ENCODE measurements at places on chromosomes 4 and X.

DNA sequence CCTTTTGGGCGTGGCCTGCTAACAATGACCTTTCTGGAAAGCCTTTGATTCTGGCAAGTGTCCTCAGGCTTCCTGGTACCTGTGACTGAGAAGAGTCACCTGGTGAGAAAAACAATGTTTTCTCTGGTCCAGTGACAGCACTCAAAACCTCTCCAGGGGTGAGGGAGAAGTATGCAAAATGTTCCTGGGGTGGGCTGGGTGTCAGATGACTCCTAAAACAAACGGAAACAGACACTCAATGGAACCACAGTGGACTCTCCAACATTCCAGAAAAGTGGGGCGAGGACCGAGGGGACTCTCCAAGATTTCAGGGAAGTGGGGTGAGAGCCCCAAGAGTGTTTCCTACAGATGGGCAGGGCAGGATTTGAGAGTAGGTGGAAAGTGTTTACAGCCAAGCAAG lies 69.5 kb downstream of the ANAPC4 start:
- no peak for DNase-seq

DNA sequence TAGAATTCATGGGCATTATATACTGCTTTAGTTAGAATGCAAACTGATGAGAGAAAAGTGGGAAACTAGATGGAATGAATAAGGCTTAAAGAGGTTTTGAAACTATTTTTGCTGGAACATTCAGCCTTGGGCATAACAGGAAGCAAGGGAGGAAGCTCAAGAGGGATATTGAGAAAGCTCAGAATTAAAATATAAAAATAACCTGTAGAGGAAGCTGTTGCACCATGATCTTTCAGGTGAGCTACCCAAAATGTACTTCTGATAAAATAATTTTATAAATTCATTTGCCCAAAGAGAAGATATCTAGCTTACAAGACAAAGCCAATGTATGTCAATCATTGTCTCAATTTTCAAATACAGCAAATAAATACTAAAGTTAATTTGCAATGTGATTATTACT lies 11.3 kb downstream of the GC start:
- DNase-seq = peak; percentile 3

DNA sequence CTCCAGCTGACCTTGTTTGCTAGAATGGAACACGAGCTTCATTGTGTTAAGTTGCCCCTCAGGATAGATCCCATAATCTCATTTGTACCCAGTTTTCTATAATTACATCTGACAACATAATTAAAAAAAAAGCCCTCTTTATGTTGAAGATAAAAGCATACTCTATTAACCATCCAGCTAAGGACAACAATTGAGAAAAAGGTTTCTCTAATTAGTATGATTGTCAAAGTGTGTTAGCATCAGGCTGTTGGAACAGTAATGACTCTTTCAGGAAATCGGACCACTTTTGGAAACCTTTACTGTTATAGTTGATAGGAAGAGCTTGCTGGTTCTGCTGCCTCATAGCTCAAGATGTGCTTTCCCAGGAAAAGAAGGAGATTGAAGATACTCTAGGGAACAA lies 172.6 kb downstream of the FHIP1A start:
- DNase-seq = no peak

- no peak for DNase-seq
Measured at GRCh38 chr4:184444215-184444952, 30.0 kb downstream of the IRF2 start.

GRCh38 chr4:158785718-158786117 lies 16.9 kb downstream of the FNIP2 start:
- DNase-seq = no peak

- DNase-seq = no peak
Measured at GRCh38 chr4:174252412-174252811, 31.1 kb downstream of the FBXO8 start.

GRCh38 chr4:11497212-11497806 lies 68.6 kb upstream of the HS3ST1 start:
- DNase-seq = no peak

DNA sequence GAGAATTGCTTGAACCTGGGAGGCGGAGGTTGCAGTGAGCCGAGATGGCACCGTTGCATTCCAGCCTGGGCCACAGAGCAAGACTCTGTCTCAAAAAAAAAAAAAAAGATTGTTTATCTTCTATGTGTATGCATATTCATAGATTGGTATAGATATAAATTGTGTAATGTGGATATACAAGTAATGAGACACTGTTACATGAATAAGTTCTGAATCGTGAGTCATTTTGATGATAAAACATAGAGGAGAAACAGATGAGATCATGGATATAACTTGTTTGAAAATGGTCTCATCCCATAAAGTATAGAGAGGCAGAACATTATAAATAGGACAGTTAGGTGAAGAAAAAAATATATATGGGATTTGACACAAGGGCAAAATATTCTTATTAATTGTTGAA lies 628.0 kb downstream of the IL1RAPL1 start:
- no peak for DNase-seq

- no peak for DNase-seq
Measured at GRCh38 chrX:107709266-107709806, 66.3 kb downstream of the TSC22D3 start.

DNA sequence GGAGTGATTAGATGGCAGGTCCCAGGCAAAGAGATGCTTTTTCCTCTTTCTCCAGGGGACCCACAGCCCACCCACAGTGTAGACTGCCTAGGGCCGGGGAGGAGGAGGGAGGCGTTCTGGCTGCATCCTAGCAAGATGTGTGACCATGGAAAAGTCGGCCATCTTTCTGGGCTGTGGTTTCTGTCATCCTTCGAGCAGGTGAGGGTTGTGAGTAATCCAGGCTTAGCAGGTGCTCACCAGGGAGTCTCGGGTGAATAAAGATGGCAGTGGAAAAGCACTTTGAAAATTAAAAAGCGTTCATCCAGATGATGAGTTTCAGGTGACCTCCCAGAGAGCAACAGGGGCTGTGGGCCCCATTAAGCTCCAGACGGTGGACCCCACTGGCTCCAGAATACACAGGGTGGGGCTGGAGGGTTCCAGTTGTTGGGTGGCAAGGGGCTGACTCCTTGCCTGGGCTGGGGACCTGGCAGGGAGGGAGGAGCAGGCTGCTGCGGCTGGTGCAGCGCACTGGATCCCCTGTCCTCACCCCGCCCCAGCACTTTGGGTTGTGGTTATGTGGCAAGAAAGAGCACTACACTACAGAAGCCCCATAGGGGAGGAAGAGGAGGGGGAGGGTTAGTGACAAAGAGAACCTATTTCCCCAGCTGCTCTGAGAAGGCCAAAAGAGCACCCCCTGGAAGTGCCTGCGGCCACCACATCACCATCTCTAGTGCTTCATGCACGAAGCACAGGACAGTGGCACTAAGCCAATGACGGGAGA lies 23.7 kb downstream of the ELF4 start:
- no peak for DNase-seq

DNA sequence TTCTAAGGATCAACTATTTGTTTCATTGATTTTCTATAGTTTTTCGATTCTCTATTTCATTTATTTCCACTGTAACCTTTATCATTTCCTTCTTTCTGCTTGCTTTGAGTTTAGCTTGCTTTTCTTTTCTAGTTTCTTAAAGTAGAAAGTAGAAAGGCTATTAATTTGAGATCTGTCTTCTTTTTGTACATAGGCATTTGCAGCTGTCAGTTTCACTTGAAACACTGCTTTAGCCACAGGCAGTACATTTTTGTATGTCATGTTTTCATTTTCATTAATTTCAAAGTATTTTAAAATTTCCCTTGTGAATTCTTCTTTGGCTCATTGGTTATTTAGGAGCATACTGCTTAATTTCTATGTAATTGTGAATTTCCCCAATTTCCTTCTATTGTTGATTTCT lies 152.2 kb downstream of the SH3KBP1 start:
- no peak for DNase-seq

DNA sequence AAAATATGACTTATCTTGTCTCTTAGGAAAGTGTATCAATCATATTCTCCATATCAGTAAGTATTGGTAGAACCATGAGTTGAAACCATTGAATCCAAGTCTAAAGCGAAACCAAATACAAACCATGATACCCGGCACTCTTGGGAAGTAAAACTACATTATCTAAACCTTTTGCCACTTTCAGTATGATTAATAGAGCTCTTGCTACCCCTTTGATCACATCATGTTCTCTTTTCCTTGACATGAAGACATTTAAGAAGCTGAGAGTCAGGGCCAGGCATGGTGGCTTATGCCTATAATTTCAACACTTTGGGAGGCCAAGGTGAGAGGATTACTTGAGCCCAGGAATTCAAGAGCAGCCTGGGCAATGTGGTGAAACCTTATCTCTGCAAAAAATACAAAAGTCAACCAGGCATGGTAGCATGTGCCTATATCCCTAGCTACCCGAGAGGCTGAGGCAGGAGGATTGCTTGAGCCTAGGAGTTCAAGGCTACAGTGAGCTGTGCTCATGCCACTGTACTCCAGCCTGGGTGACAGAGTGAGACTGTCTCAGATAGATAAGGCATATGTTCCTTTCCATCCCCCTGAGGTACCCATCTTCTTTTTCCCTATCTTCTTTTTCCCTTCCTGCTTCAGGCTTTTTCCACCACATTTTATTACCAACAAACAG lies 45.4 kb downstream of the CEP135 start:
- no peak for DNase-seq

GRCh38 chr4:121951521-121952110 lies at the start of gene TRPC3:
TSS of gene TRPC3 (minus strand) at chr4:121952060. CDS start at chr4:121951680, 380 bp downstream.
- DNase-seq = no peak

GRCh38 chr4:6297266-6297815 lies 27.7 kb downstream of the WFS1 start:
- no peak for DNase-seq

DNA sequence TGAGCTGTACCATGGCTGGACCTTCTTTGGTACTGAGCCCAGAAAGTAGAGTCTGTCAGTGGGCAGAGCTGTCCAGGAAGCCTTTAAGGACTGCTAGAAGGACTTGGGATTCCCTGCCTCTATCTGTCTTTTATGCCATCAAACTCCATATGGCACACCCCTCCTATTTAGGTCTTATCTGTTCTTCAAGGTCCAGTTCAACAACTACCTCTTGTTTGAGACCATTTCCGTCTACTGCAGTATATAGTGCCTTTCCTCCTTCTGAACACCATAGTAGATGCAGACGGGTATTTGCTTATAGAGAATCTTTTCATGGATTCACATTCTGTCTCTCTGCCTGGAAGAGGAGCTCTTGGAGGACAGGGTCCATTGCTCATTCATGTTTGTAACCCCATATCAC lies 146.1 kb upstream of the IL1RAPL2 start:
- DNase-seq = no peak

- no peak for DNase-seq
Measured at GRCh38 chr4:78100060-78100459, 42.9 kb downstream of the FRAS1 start.

DNA sequence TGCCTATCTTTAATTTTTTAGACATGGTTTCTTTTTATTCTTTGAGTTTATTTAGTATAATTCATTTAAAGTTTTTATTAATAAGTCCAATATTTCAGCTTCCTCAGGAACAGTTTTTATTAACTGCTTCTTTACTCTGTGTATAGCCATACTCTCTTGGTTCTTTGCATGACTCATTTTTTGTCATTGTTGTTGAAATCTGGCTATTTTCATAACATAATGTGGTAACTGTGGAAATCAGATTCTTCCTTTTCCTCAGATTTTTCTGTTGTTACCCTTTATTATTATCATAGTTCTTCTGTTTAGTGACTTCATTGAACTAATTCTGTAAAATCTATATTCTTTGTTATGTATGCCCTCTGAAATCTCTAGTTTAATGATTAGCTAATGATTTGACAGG lies 124.9 kb upstream of the CYSLTR1 start:
- no peak for DNase-seq

DNA sequence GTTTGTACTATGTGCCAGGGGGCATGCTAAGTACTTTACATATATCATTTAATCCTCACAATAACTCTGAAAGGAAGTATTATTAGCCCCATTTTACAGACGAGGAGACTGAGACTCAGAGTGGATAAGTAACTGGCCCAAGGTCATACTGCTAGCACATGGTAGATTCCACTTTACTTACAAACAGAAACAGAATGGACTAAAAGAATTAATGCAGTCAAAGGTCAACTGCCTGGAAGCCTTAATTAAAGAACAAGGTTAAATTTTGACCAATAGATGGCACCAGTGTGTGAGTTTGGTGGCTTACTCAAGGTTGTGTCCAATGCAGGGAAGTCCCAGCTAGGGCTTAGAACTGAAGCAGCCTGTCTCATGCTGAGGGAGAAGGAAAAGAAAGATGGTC lies 4.7 kb downstream of the RIPPLY1 start:
- peak; percentile 46 for DNase-seq

- DNase-seq = no peak
Measured at GRCh38 chrX:3280706-3281105, 65.7 kb downstream of the MXRA5 start.

GRCh38 chr4:55765070-55765469 lies 54.5 kb upstream of the EXOC1L start:
- no peak for DNase-seq

DNA sequence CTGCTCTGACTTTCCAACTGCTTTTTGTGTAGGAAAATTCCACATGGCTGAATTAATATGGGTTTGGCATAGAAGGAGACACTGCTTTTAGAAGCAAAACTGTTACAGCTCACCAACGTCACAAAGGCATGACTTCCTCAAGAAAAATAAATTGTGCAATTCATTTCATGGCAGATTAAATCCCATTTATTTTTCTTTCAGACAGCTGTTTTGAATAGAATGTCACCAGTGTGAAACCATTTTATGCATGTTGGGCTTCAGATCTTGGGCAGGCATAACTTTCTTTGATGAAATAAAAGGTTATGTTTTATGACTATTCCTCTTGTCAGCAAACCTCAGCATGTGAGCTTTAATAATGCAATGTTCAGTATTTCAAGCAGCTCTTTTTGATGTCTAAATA lies 542.8 kb downstream of the GALNTL6 start:
- DNase-seq = no peak

DNA sequence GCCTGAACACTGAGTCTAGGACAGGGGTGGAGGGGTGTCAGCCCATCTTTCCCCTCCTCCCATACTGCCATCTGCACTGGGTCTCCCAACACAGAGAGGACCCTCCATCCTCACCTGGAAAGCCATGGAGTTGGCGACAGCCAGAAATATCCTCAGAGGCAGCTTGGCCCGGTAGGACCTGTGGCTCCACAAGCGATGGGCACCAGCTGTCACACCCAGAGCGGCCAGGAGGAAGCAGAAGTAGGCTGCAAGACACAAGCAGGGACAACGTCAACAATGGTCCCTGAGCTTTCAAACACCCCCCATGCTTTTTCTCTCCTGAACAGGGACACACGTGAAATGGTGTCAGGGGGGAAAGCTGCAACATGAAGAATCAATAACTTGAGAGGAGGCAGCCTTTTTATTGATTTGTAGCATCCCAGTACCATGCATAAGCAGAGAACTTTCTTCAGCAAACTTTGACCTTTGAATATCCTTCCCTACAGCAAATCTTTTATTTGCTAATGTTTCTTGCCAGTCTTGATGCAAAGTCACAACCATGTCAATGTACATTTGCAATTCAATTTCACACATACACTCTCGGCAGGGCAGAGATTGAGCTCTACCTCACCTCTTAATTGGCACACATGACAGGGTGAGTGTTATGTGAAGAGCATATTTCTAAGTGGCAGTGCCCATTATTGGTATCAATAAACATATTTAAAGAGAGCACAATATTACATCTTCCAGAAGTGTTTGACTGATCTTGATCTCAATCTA lies 93.2 kb downstream of the SCD5 start:
- DNase-seq = no peak

- DNase-seq = no peak
Measured at GRCh38 chr4:56158483-56158882, 209.7 kb downstream of the CEP135 start.

Measured in kidney capillary endothelial cell (primary cell).